Fibroblast of villous mesenchyme (primary cell): ENCODE measurements at places on chromosomes 5 and 9. TPM values are rescaled to one million over a fixed set of nuclear protein-coding genes. Genes with fewer than 3 reads are reported as not detected.

GRCh38 chr5:68898951-68899471 lies 194.8 kb upstream of the SLC30A5 start:
- peak; percentile 77 for DNase-seq

DNA sequence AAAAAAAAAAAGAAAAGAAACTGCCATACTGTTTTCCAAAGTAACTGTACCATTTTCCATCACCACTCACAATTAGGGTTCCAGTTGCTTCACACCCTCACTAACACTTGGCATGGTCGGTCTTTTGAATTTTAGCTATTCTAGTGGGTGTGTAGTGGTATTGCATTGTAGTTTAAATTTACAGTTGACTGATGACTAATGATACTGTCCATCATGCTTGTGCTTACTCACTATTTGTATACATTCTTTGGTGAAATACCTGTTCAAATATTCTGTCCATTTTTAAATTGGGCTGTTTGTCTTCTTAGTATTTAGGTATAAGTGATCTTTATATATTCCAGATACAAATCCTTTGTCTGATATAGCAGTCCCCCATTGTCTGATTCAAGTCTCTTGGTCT lies 36.2 kb upstream of the ZNF169 start:
- no peak for DNase-seq

The C5orf58 gene
- total RNA-seq: not detected in 2 replicates

The CDC20B gene
- total RNA-seq: not detected in 2 replicates

DNA sequence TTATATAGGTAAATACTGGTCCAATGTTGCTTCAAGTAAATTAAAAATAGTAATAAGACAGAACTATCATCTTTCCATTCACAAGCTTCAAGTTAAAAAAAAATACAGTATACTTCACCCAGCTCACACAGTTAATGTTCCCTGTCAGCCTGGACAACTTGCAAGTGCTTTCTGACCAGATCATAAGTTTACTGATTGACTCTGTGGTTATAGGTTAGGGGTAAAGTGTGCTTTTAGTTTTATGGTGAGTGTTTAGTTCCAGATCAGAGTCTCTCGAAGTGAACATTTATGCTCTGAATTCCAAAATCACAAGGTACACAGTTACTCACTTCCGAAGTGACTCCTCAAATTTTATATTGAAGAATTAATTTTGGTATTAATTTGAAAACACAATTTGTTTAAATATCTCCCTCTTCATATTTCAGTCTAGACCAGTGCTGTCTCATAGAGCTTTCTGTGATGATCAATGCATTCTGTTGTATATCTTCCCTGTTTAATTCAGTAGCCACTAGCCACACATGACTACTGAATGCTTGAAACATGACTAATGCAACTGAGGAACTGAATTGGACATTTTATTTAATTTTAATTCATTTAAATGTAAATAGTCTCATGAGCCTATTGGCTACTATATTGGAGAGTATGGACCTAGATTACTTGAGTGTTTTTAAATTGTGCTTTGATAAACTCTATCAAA lies 90.7 kb downstream of the MEF2C start:
- no peak for DNase-seq

DNA sequence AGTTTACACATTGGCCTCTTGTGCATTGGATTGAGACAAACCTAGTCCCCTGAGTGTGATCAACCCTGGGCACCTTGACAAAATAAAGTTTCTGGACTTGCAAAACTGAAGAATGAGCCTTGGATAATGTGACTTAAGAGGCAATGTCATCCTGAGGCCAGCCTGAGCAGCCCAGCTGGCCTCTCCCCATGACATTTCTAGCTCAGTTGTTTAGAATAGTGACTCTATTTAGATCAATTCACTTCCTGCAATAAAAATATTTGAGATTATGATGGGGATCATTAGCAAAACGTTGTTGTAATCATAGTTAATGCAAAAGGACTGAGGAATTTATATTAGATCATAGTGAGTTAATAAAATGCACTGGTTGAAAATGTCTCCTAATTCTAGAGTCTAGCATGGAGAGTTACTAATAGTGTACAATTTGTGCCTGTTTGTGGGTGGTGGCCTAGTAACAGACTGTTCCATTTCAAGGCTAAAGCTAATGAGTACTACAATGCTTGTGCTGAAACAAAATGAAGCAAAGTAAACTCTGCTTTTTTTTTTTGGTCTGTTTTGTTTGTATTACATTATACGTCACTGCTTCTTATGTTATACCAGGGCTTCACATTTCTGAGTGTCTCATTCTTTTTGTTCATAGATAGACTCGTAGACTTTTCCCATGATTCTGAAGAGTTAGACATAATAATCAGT lies 10.9 kb upstream of the RHOBTB3 start:
- DNase-seq: peak; percentile 75

The KCTD16 gene
- 0.97 and 3.0 TPM in 2 replicates for total RNA-seq

- DNase-seq: peak; percentile 94
Measured at GRCh38 chr9:94945197-94946144, 219.0 kb downstream of the AOPEP start.

The SYK gene
- total RNA-seq: not detected in 2 replicates

The CDH6 gene
- 3.9 and 4.3 TPM in 2 replicates for total RNA-seq

GRCh38 chr5:122218778-122219177 lies 89.4 kb downstream of the ZNF474 start:
- no peak for DNase-seq

The FRRS1L gene
- total RNA-seq: under 0.01 TPM in 1 of 2 replicates, not detected in the other

DNA sequence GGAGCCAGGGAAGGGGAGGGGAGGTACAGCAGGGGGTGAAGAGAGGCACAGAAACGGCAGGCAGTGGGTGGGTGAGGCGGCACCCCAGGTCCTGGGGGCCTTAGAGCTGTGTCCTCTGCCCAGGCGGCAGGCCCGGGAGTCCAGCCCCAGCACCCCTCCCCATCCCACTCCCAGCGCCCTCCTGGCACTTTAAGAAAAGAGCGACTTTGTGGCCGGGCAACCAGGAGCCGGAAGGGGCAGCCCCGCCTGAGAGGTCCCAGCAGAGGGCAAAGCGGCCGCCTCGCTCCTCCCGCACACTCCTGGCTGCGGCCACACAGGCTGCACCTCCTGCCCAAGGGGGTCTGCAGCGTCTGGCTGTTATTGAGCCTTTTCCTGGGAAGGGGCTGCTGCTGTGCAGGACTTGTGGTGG lies 42.6 kb downstream of the NACC2 start:
- no peak for DNase-seq

- no peak for DNase-seq
Measured at GRCh38 chr9:105500108-105500766, 52.4 kb downstream of the FSD1L start.

The TAF11L14 gene
- total RNA-seq: not detected in 2 replicates

DNA sequence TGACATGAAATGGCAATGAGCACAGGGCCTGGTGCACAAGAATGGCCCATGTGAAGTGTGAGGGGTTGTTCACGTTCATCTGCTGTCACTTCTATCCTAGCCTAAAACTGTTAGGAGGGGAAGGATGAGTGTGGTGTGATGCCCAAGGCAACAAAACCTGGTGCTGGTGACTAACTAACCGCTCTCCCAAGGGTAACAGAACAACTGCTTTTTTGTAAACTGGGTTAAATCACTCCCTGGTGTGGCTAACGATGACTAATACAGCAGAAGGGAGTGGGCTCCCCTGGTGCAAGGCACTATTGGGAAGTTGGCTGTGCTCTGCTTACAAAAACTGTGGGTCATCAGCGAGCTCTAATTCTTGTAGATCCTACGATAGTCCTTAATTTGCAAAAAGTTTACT lies 103.2 kb upstream of the VCAN start:
- DNase-seq: peak; percentile 69

The SNCB gene
- not detected in 2 replicates for total RNA-seq

DNA sequence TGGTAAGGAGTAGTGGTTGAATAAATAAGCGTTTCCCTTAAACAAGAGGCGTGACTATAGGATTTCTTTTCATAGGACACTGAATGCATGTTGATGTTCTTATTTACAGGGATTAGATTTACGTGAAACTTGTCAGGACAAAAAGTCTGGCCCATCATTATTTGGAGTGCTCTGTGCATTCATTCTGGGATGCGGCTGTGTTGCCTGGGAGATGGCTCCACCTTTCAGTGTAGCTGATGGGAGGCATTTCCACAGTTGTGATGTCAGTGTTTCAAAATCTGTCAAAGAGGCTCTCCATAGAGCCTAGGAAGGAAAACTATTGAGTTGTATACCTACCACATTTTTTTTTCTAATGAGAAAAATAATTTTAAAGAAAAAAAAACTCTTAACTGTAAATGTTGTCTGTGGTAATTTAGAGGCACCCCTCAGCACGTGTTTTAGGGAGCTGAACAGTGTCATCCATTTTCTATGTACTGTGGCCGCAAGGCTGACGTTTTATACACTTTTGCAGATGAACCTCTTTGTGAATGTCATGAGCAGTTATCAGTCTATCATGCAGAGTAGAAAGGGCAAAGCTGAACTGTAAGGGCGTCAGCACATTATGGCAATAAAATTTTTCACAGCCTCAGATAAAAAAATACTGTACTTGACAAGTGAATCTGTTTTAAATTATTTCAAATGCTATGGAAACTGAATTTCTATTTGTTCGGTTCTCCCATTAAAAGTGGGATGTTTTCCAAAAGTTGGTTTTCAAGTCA lies 202.7 kb downstream of the PBX3 start:
- DNase-seq: no peak

DNA sequence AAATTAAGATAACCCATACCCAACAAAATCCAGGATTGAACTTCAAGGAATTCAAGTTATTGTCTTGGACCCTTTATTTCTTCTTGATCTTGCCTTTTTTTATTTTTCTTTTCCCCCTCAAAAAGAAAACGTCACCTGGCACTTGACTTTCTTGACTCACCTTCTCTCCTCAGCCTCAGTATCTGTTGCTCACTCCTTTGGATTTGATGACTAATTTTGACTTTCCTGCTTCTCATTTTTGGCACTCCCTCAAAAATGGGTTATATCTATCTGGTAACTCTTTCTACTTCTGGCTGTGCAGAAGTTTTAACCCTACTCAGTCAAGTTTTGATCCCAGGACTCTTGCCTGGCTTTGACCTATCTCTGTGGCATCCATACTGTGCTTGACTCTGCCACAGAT lies 66.6 kb upstream of the SPATA31D4 start:
- no peak for DNase-seq

The IER5L gene
- 60.5 and 75.7 TPM in 2 replicates for total RNA-seq

DNA sequence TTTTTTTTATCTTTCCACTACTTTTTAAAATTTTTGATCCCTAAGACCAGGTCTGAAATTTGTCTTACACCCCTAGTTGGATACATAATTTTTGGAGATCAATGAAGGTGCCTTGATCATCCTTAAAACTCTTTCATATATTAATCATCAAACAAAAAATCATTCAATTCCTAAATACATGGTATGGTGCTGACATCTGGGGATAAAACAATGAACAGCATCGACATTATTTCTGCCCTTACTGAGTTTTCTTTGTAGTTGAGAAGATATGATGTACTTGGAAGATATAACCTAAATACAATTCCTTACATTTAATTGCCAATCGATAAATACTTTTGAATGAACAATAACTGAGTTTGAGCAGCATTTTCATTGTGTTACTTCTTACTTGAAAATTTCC lies 18.3 kb downstream of the SPINK9 start:
- DNase-seq: no peak

DNA sequence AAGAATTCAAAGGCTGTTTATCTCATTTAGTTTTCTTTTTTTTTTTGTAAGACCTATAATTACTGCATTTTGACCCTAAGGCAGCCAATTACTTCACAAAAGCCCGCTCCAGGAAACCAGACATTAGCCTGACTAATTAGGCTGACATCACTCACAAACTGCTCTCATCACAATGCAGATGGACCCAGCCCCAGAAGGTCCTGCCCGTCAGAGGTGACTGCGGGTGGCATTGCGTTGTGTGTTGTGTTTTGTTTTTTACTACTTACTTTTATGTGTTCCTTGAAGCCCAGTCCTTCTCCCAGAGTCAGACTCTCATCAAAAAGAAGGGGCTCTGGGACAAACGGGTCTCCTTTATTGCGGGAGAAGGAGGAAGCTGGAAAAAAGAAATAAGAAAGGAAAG lies 172.2 kb downstream of the HSD17B3 start:
- no peak for DNase-seq

The C9orf153 gene
- total RNA-seq: 0.32 TPM in 1 of 2 replicates, not detected in the other

- DNase-seq: peak; percentile 69
Measured at GRCh38 chr5:121974261-121974660, 12.5 kb downstream of the SRFBP1 start.

The LIFR gene
- total RNA-seq: 30.3 and 40.2 TPM in 2 replicates

- peak; percentile 27 for DNase-seq
Measured at GRCh38 chr9:94656200-94656599, 16.9 kb upstream of the FBP1 start.

DNA sequence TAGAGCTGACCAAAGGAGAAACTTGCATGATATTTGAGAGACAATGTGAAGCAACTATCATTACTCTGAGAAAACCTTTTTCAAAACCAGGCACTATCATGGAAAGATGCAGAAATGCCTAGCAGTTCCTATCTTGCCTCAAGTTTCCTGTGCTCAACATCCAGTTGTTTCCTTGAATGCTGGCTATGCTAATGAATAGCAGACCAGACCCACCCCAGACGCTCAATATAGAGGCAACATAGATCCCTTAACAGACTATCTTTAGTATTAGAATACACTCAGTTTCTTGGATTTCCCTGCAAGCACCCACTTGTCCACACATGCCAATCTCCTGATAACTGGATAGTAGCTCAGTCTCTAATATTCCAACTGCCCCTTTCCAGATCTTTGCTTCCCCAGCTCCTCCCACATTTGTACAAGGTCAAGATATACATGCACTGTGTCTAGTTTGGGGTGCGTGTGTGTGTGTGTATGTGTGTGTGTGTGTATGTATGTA lies 93.3 kb upstream of the PCSK5 start:
- no peak for DNase-seq

DNA sequence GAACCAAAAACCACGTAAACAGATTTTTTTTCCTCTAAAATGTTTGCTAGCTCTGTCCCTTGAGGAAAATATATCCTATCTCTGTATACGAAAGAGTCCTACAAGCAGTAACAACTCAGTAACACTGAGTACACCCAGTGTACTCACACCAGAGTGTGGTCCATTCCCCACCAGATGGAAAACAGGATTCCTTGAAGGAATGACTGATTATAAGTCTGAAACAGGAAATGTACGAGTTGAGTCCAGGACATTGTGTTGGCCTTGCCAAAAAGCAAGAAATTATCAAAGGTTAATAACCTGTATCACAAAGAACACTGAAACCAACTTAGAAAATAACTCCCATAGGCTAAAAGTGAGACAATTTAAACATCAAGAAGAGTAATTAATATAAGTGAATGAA lies 20.4 kb downstream of the GOLPH3 start:
- DNase-seq: peak; percentile 27

DNA sequence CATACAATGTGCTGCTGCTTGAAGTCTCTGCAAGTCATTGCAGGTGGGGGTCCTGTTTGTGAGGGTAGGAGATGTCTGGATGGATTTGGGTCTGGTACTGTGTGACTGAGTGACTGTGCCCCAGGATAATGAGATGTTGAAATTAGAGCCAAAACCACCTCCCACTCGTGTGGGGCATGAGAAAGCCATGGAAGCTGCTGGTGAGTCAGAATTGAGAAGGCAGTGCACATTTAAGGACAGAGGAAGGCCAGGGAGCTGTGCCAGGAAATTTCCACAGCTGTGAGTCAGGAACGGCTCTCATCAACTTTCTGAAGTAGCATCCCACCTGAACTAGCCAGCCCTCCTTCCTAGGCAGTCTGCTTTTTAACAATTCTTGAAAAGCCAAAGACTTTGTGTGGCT lies 229.8 kb downstream of the DRD1 start:
- DNase-seq: peak; percentile 36
